LHCN-M2 (cell line): ENCODE measurements at places on chromosomes 13 and 19. TPM values are rescaled to one million over a fixed set of nuclear protein-coding genes. Genes with fewer than 3 reads are reported as not detected.

DNA sequence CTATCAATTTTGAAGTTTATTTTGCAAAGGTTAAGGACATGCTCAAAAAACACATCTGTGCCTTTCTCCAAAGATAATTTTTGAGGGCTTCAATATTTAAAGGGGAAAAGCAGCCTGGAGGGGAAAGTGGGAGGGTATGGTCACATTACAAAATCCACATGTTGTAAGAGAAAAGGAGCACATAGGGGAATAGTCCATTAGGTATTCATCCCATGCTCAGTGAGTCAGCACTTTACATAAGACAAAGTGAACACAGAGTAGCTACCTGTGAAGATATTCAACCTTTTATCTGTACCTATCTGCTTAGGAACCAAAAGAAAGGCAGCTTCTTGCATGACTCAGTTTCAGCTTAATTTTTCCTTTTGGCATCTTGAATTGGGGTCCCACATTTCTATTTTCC lies 932.0 kb downstream of the SLITRK6 start:
- DNase-seq: no peak

- peak; percentile 58 for DNase-seq
These were observed 299.0 kb downstream of the KLF12 start for GRCh38 chr13:73835138-73835721.

- peak; percentile 38 for DNase-seq
These were observed 1697.7 kb downstream of the EFNB2 start for GRCh38 chr13:104837756-104838155.

- peak; percentile 67 for DNase-seq
These were observed 22.1 kb downstream of the MYO9B start for GRCh38 chr19:17097593-17098126.

DNA sequence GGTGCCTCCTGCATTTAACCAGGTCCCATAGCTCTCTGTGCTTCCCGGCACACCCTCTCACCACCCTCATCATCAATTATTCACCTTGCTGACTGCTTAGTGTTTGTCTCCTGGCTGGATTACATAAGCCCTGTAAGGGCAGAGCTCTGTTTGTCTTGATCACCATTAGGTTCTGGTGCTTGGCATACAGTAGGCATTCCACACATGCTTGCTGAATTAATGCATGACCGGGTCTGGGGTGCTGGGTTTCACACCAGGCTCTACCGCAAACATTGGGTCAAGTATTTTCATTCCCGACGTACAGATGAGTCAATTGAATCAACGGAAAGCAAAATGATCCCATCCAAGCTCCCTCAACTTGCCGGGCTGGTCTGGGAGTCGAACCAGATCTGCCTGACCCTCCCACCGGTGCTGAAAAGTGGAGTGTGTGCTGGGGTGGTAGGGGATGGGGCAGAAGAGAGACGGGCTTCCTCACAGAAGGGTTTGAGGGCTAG lies 28.5 kb downstream of the VAV1 start:
- DNase-seq: peak; percentile 20

DNA sequence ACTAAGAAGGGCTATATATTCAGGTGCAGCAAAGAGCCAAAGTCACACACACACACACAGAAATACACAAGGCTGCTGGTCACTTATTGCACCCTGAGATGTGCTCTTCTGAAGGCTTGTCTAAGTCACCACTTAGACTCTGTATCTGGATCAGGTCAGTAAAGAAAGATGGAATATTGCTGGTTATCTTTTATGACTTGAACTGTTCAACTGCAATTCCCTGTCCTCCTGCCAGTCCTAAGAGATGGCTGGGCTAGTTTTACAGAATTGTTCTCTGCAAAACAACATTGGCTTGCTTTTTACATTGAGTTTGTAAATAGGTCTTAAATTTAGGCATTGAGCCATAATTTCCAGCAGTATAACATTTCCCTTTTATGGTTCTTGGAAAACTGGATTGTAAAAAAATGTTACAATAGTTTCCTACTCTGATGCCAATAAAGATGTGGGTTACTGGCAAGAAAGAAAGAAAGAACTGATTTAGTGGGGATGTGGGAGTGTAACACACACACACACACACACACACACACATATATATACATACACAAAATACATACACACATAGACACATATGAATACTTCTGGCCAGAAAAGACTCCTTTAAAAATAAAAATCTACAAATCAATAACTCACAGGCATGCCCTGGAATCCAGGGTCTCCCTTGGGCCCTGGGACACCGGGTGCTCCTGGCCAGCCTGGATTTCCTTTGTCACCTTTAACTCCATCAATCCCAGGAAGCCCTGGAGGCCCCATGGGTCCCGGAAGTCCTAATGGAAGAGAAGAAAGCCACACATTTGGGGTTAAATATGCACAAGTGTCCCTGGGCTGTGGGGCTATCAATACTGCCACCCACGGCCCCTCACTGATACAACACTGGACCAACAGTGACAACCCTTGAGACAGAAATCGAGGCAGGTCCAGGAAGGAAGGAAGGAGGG lies 137.7 kb downstream of the COL4A1 start:
- DNase-seq: no peak

GRCh38 chr13:96967248-96967745 lies 27.0 kb downstream of the OXGR1 start:
- no peak for DNase-seq

GRCh38 chr13:82747958-82748357 lies 1134.3 kb downstream of the SLITRK1 start:
- no peak for DNase-seq

The ZNF229 gene
- 3.2 and 3.4 TPM in 2 replicates for total RNA-seq

The ZNF613 gene
- 6.2 and 6.6 TPM in 2 replicates for total RNA-seq

The PVR gene
- total RNA-seq: 52.1 and 54.3 TPM in 2 replicates

The RXFP2 gene
- not detected in 2 replicates for total RNA-seq

The DPRX gene
- not detected in 2 replicates for total RNA-seq

The CYP2F1 gene
- not detected in 2 replicates for total RNA-seq
